ENCODE measurements at places on chromosomes 13 and 19. TPM values are rescaled to one million over a fixed set of nuclear protein-coding genes. Genes with fewer than 3 reads are reported as not detected.

The IFNL1 gene
- total RNA-seq: not detected

The FAM216B gene
- not detected for total RNA-seq

The SCGB2B2 gene
- total RNA-seq: 0.52 TPM

The DACT3 gene
- total RNA-seq: 7.3 TPM

The HCST gene
- 1.6 TPM for total RNA-seq

The KASH5 gene
- total RNA-seq: not detected

The ZNF93 gene
- 7.3 TPM for total RNA-seq

The ACER1 gene
- total RNA-seq: 0.52 TPM

All from skeletal muscle tissue (tissue), 5 donors.